ENCODE measurements at places on chromosomes 5 and 9.

DNA sequence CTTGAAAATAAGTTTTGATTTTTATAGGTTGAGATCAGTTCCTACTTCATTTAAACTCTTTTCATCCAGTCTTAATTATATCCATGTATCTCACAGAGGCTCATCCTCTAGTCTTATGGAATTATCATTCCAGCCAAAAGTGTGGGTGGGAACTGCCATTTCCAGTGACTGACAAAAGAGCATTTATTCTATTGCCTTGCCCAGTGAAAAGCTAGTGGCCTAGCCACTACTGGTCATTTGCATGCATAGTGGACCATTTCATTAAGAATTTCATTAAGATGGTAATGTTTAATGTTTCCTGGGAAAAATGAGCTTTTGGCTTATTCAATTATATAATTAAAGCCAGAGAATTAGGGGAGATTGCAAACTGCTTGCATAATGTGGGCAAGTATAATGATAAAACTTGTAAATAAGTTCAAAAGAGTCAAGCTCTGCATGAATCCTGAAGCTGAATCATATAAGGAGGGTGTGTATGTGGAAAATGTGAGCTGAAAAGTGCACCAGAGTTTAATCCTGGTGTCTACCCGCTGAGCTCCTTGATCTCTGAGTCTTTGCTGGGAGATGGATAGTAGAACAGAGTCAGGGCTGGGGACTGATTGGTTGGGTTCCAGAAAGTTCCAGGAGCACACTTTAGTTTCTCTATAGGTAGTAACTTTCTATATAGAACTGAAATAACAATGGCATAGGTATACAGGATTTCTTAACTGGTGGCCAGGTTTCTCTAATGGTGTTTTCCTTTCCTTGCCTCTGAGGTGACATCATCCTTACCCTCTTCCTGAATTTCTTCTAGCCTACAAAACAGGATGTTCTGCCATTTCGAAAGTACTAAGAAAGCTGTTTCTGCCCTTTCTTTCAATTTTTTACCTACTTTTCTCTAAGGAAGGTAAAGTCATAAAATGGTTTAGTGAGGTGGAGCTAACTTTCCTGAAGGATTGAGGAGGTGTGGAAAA lies 78.5 kb downstream of the KIF4B start:
- DNase-seq, result peak; percentile 11

DNA sequence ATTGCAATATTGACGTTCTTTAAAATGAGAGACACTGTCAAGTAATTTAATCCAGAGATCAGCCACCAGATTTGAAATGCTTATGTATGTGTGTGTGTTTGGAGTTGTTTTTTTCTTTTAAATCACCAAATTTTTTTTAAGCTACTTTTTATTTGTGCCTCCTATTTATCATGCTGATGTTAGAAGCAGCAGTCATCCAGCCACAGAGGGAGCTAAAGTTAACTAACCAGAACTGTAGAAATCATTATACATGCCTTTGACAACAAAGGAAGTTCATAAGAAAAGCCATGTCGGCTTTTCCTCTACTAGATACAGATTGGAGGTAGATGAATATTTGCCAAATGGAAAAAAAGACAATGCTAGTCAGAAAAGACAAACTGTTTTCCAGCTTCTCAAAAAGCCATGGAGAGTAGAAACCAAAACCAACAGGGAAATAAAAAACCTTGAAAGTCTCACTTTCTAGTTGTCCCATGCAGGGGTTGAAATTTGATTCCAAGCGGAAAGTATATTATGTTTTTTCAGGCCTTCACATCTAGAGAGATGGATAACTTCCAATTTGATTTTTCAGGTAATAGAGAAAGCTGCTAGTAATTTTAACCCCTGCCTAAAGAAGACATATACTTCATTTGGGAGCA lies 4.5 kb downstream of the PURA start:
- DNase-seq, result no peak

GRCh38 chr5:159891371-159891770 lies 24.9 kb upstream of the ADRA1B start:
- no peak for DNase-seq

DNA sequence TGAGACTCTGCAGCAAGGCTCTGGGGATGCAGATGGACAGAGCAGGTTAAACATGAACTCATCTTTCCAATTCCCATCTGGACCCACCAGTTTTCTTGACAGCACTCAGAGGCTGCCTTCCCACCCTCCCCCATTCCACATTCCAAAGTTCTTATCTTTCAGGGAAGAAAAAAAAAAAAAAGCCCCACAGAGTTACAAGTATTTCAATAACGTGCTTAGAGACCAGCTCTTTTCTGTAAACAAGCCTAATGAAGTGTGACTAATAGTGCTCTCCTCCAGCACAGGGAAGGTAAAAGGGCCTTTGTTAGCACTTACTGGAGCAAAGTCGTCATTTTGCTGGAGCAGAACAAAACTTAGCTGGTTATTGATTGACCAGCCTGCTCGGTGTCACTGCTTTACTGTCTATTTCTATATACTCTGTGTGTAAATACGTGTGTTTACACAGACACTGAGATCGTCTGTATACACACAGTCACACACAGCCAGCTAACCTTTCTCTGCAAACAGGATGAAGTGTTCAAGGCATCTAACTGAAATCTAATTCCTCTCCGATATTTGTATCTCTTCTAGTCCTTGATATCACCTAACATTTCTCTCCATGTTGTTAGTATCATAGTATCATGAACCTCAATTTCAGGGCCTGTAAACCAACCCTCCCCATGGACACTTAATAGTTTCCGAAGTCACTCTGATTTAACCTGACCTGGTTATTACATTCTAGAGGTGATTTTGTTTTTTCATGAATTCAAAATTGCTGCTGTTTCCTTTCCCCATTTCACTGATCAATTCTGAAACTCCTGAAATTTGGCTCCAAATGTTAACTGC lies 84.9 kb downstream of the ZNF608 start:
- peak; percentile 89 for DNase-seq

- DNase-seq, result peak; percentile 35
Measured at GRCh38 chr9:126514037-126514821, 99.5 kb upstream of the LMX1B start.

DNA sequence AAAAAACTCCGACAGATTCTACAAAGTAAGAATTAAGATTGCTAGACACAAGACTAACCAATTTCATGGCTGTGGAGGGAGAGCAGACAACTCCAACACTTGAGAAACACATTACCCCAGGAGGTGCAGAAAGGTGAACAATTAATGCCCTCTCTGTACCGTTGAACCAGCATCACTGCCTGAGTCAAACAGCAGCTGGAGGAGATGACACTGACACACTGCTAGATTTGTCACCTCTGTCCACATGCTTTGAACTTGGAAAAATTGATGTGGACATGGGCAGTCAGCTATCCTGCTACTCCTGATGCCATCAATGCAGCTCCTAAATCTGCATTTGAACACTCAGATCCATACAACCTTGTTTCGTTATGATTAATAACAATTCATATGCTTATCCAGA lies 51.7 kb downstream of the GPBP1 start:
- DNase-seq, result no peak

DNA sequence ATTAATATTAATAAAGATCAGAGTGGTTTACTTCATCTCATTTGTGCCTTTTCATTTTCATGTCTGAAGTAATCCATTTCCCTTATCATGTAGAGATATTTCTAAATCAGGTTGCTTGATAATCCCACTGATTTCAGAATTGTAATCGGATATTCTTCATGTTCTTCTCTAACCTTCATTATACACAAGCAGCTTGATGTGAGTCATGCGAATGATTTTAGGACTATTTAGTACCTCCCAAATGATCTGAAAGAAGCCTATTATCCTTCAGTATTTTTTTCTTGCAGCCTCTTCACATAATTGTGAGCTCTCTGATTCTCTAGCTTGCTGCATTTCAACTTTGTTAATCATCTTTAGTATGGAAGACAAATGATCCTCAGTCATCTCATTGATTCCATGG lies 182.0 kb downstream of the GIN1 start:
- DNase-seq, result peak; percentile 48

- DNase-seq, result no peak
Measured at GRCh38 chr9:122551371-122551770, 1.5 kb upstream of the OR1N2 start.

- peak; percentile 56 for DNase-seq
Measured at GRCh38 chr9:35481347-35481975, 8.4 kb upstream of the RUSC2 start.

DNA sequence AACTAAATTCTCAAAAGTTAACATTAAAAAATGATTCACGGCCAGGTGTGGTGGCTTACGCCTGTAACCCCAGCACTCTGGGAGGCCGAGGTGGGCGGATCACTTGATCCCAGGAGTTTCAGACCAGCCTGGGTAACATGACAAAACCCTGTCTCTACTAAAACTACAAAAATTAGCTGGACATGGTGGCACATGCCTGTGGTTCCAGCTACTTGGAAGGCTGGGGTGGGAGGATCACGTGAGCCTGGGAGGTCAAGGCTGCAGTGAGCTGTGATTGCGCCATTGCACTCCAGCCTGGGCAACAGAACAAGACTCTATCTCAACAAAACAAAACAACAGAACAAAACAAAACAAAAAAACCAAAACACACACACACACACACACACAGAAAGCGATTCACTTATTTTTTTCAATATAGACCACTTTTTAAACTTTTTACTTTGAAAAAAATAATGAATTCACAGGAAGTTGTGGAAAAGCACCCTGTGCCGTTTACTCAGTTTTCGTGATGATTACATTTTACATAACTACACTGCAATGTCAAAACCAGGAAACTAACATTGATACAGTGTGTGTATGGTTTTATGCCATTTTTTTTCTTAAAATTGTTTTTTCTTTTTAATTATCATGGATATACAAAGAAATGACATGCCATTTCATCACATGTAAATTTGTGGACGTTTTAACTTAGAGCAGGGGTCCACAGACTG lies 73.7 kb downstream of the TENT4A start:
- no peak for DNase-seq

DNA sequence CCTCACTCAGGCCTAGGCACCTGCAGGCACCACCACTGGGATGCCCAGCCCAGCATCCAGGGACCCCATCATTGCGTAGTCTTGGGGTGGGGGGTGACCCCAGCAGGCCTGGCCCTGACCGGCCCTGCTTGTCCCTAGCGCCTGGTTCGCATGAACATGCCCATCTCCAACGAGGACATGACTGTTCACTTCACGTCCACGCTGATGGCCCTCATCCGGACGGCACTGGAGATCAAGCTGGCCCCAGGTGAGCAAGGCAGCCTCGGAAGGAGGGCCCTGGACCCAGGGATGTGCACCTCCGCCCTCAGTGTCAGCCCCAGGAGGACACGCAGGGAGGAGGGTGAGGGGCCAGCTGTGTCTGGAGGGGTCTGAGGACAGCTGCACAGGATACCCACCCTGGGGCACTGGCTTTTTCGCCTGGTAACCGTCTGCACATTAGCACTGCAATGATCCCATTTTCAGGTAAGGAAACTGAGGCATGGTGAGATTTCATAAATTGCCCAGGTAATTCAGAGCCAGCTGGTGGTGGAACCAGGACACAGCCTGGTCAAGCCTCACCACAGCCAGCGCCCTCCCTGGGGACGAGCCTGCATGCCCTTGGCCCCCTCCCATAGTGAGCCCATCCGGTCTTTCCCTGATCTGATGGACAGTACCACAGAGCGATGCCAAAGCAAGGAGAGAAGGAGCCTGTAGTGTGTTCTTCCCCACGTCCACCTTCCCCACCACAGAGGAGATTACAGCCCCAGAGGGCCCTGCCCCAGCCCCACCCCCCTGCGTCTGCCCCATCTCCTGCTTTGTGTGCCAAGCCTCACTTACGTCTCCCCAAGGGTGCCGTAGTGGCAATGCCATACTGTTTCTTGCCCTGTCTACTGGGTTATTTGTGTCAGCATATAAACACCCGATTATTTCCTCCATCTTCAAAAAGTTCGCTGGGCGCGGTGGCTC lies 228.3 kb downstream of the CACNA1B start:
- DNase-seq, result no peak

DNA sequence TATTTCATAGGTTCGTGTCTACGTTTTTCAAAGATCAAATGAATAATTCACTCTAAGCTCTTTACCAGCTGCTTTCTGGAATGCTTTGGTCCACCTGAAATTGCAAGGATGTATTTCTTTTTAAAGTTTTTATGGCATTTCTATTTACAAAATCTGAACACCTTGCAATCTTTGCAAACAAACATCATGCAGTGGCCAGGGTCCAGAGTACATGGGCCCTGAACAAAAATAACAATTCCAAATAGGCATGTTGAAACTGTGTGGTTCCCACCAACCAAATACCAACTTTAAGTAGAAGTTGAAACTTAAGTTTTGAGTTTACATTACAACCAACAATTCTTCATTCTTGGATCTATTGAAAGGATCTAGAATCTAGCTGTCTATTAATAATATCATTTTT lies 180.1 kb upstream of the FTMT start:
- no peak for DNase-seq

GRCh38 chr9:114521846-114522245 lies 16.6 kb upstream of the WHRN start:
- DNase-seq, result no peak

DNA sequence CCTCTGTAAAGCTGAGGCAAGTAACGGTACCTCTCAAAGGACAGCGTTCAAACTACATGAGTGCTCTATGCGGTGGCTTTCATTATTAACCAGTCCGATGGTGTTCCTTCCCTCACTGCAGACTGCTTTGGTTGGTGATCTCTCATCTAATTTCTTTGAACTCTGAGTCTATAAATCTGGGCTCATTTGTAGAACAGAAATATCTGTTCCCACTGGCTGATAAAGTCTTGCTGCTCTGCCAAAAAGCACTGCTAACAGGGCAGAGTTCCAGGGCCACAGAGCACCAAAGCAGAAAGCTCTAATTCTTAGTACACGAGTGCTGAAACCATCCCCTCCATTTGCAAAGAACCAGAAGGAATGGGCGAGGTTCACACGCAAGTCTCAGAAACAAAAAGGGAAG lies 81.9 kb downstream of the MED27 start:
- no peak for DNase-seq

DNA sequence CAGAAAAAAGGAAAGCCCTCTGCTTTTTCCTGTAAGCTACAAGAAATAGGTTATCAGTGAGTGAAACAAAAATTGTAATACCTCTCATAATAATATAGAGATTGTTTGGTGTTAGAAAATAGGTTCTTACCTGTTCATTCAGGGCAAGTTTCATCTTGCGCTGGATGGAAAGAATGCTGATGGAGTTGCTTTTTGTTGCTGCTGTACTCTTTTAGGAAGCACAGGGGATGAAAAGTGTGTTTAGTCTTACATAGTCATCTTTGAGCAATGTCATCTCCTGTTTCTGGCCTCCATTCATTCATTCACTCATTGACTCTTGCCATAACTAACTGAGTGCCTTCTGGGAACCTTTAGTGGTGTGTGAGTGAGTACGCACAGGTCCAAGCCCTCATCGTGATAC lies 6.4 kb downstream of the ENTREP1 start:
- no peak for DNase-seq

DNA sequence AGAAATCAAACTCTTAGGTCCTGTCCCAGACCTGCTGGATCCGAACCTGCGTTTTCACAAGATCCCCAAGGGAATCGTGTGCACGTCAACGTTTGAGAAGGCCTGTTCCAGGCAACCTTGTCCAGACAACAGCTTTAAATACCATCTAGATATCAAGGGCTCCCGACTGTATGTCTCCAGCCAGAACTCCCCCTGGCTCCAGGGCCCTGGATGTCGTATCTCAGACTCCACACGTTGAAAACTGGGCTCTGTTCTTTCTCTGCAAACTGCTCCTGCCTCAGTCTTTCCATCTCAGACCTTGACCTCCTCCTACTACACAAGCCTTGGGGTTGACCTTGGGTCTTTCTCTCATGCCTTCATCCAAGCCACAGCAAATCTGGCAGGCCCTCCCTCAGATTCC lies 5.8 kb upstream of the ENG start:
- no peak for DNase-seq
